ENCODE measurements at places on chromosomes 13 and 19.

- DNase-seq = no peak
These were observed 5.0 kb downstream of the LGALS14 start for GRCh38 chr19:39709026-39709872.

DNA sequence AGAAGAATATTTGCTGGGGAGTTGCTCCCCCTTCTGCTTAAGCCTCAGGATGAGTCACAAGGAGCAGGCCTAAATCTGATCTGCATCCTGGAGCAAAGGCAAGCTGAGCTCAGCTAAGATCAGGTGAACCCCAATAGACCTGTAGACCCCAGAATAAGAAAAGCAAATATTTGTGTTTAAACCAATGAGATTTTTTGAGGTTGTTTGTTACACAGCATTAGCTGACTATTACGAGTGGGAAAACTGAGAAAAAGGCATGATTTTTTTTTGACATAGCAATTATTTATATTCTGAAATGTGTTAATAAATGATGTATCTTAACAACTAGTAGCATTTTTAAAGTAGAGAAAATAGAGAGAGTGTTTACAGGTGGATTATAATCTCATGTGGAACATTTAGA lies 45.1 kb downstream of the ADGRE3 start:
- DNase-seq = no peak

- DNase-seq = no peak
These were observed 35.2 kb downstream of the SLC15A1 start for GRCh38 chr13:98717256-98717655.

DNA sequence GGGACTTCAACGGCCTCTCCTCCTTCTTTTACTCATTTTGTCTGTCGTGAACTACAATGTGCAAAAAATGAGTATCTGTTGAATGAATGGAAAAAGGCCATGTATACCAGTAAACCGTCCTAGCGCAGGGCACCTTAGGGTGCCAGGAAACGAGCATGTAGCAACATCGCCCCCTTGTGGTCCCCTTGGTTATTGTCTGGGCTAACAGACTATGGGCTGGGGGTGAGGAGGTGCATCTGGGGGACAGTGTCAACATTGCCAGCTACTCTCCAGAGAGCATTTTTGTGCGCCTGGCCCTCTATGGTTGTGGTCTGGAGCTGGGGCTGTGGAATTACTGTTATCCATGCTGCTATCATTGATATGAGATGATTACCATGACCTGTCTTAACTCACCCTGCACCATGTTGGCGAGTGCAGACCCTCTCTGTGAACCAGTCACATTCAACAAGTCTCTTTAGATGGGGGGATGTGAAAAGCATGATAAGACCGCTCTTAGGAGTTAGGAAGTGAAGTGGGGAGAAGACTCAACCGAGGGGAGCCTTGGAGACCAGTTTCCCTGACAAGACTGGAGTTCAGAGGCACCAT lies 22.8 kb upstream of the SIGLEC11 start:
- peak; percentile 81 for DNase-seq

DNA sequence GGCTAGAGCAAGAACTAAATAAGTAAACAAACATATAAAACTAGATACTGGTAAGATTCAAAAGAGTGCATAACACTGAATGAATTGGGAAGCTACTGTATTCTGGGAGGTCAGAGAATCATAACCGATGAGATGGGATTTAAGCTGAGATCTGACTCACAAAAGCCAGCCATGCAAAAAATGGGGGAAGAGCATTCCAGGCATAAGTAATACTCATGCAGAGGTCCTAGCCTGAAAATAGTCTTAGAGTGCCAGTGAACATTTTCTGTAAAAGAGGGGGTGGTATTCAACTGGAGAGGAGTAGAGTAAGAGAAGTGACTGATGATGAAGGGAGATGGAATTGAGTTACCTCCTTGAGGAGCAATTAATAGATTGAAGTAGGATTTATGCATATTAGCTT lies 872.0 kb upstream of the GPC6 start:
- no peak for DNase-seq

GRCh38 chr19:40560092-40560507 lies 16.6 kb upstream of the SHKBP1 start:
- DNase-seq = no peak

DNA sequence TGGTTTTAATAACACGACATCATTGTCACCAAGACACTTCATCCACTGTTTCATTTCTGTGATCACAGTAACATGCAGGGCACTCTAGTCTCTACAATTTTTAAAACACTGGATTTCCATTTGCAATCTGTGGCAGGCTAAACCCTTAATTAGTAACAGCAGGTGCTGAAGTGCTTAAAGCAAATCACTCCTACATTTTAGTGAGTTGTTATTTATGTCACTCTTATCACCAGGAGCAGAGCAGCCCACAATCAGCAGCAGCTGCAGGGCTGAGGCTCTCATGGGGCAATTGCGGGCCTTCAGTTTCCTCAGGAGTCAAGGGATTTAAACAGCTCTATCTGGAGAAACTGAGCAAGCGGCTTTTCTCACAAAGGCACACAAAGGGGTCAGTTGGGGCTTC lies 1.6 kb downstream of the SOHLH2 start:
- DNase-seq = peak; percentile 6

DNA sequence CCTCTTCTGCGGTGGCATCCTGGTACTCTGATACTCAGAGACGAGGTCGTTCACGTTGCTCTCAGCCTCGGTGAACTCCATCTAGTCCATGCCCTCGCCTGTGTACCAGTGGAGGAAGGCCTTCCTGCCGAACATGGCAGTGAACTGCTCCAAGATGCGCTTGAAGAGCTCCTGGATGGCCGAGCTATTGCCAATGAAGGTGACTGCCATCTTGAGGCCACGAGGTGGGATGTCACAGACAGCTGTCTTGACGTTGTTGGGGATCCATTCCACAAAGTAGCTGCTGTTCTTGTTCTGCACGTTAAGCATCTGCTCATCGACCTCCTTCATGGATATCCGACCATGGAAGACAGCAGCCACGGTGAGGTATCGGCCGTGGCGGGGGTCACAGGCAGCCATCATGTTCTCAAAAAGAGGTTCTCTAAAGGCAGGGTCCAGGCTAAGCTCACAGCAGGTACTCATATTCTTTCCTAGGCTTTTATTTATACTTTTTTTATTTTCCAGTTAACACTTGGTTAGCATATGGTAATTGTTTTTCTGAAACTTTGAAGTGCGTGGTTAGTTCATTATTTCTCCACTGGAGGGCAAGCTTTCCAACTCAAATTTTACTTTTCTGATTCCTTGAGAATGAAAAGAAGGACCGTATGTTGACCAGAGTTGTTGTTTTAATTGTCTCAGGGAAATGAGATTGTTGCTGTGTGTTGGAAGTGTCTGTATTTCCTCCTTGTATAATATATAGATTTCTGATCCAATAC lies 72.4 kb upstream of the RGCC start:
- DNase-seq = peak; percentile 40

GRCh38 chr13:93843082-93843481 lies 616.5 kb downstream of the GPC6 start:
- no peak for DNase-seq
